Mesothelial cell of epicardium (in vitro differentiated cells): ENCODE measurements at places on chromosomes 2 and 18.

GRCh38 chr2:134139611-134140010, 114.3 kb upstream of the MGAT5 start:
- no peak for DNase-seq

GRCh38 chr2:65402323-65402722, 30.1 kb downstream of the SPRED2 start:
- DNase-seq: no peak

GRCh38 chr2:226683944-226684562, 115.6 kb downstream of the IRS1 start:
- no peak for DNase-seq

- DNase-seq: no peak
Measured at GRCh38 chr2:145015561-145015960, 495.6 kb upstream of the ZEB2 start.

DNA sequence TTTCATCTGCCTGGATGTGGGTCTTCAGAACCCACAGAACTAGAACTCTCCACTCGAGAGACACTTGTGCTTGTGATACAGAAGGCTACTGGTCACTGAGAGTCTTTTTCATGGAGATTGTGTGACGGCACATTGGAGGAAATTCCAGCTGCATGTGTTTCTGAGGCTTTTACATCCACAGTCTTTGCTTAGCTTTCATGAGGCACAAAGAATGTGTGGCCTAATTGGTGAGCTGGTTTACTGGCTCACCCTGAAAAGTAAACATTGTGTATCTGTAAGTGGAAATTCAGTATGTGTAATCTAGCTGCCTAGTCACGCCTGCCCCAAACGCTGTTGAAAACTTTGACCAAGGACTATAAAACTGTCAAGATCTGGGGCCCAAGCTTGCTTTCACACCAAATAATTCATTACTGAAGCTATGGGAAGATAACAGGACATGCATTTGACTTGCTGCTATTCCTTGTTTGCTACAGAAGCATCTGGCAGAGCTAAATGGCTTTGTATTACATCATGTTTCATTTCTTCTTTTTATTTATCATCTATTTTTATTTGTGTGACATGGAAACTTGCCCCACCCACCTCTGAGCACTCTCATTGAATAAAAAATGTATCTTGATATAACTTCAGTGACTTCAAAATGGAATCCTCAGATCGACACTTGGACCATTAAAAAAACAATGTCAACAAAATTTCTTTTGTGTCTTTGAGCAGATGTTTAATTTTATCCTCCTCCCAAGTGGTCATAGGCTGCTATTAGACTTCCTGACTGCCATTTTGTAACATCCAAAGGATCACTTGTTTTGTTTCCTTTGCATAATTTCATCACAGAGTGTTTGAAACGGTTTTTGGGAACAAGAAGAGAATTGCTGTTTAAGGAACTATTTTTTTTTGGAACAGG, 80.2 kb downstream of the EFEMP1 start:
- DNase-seq: no peak
